ENCODE measurements at places on chromosomes 11 and 22.

GRCh38 chr11:10918698-10919097, 60.8 kb upstream of the ZBED5 start:
- peaks cover 7% of the 10 kb centered on the region for H3K27me3 ChIP-seq
- no peak for DNase-seq
- H3K27ac ChIP-seq = no peak overlapping the region
- no peak overlapping the region for H3K4me3 ChIP-seq
- H3K4me1 ChIP-seq = no peaks in the 10 kb centered on the region

DNA sequence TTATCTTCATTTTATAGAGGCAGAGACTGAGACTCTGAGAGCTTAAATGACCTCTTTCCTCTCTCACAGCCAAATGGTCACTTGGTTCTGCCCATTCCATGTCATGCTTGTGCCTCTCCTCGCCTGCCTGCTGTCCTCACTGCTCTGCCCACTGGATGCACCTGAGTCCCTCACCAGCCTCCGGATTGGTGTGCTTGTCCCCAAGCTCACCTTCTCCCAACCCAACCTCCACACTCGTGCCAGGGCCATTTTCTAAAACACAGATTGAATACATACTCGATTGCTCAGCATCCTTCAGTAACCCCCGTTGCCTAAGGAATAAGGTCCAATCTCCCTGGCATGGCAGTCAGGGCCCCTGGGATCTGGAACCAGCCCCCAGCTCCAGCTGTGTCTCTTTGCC, 28.4 kb upstream of the NECTIN1 start:
- no peak for DNase-seq
- H3K27me3 ChIP-seq = peaks cover 2% of the 10 kb centered on the region
- no peaks in the 10 kb centered on the region for H3K4me1 ChIP-seq

GRCh38 chr11:26465274-26465673, 106.8 kb downstream of the MUC15 start:
- no peak overlapping the region for H3K27ac ChIP-seq
- no peaks in the 10 kb centered on the region for H3K27me3 ChIP-seq
- no peaks in the 10 kb centered on the region for H3K4me1 ChIP-seq
- H3K36me3 ChIP-seq = no peaks in the 10 kb centered on the region
- no peak overlapping the region for H3K4me3 ChIP-seq

GRCh38 chr11:125968354-125968753, 22.5 kb downstream of the VSIG10L2 start:
- H3K36me3 ChIP-seq = no peaks in the 10 kb centered on the region
- no peak for DNase-seq
- H3K4me3 ChIP-seq = no peak overlapping the region
- H3K4me1 ChIP-seq = no peaks in the 10 kb centered on the region
